ENCODE measurements at places on chromosomes 5 and 9.

DNA sequence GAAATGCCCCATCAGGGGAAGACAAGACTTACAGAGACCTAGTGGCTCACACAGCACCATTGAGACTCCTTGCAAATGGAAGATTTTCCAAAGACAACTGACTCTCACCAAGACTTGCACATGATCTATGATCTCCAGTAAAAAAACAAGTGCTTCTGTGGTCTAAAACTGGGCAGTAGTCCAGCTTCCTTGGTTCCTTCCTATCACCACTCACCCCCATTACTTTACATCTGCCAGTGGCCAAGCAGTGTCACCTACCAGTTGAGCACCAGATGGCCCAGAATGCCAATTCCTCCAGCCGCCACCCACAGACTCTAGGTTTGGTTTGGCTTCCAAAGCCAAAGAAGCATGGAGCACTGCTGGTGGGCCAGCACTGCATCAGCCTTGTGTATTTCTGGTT, 47.7 kb downstream of the SH3TC2 start:
- no peak for DNase-seq

DNA sequence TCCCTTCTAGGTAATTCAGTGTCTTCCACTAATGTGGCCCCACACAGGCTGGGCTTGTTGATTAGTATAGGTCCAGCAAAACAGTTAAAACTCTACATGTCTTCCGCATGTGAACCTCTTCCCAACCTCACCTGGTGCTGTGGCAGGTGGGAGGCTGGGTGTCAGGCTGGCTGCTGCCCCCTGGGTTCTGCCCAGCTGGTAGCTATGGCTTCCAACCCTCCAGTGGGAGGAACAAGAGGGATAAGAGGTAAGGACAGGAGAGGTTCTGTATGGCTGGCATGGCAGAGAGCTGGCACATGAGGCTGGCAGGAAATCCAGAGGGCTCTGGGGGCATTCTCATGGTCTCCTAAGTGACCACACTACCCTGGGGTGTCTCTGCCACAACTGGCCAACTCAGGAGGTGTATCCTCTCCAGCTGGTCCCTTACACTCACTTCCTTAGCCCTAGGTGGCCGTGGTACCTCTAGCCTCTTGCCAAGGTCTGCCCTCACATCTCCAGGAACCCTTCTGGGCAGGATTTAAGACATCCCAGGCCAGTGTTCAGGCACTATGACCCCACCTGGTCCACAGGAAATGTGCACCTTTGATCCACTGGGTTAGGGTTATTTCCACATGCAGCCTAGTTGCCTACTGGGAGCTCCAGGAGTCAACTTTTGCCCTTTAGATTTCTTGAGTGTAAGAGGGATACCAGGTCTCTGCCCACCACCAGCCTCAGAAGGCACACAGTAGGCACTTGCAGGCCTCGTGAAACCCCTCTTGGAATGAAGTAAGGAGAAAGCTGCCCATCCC, 41.7 kb downstream of the AHRR start:
- no peak for DNase-seq

DNA sequence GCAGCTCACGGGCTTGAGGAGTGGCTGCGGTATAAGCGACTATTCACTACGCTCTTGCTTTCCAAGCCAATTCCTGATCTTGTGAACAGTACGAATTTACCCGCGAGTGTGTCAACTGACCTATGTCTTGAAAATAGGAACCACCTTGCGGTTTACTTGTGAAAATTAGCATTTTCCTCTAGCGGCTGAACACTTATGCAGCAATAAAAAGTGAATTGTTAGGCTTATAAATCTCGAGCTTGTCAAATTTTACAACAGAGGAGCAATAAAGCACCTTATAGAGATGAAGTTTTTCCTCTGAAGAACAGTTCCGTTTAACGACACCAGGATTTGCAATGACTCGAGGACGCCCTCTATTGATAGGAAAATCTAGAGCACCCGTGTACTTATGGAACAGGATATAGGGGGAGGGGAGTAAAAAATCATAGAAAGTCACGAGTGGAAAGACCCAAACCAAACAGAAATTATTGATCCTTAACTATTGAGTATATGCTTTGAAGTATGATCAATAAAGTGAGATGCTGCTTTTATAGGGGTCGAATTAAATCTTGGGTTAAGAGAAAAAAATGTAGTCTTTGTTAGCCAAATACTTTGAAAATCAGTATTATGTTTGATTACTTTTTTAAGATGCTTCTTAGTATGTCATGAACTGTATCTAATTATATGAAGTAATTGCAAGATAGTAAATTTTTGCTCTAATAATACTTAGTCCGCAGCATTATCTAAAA, 1.9 kb upstream of the RGMB start:
- peak; percentile 96 for DNase-seq

DNA sequence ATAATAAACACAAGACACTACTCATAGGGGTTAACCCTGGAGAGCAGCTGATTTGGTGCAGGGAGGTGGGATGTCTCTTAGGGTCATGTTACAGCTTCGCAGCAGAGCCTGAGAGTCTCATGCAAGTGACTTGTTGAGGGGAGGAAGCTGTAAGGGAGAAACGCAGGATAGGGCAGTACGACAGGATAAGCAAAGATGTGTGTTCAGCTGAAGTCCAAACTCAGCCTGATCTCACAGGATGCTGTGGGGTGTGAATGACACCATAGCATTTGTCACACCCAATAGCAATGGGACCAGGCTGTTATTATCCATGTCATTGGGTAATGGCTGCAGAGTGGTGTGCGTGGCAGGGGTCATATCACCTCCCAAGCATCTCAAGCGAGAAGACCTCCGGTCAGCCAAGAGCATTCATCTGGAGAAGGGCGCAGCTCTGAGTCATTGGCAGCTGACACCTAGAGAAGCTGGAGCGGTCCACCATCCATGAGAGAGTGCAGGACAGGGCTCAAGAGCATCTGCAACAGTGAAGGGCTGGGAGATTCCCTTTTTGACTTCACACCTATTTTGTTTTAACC, 49.2 kb upstream of the RPL26L1 start:
- peak; percentile 92 for DNase-seq

GRCh38 chr5:141811287-141812155, 66.7 kb downstream of the PCDH1 start:
- peak; percentile 54 for DNase-seq

DNA sequence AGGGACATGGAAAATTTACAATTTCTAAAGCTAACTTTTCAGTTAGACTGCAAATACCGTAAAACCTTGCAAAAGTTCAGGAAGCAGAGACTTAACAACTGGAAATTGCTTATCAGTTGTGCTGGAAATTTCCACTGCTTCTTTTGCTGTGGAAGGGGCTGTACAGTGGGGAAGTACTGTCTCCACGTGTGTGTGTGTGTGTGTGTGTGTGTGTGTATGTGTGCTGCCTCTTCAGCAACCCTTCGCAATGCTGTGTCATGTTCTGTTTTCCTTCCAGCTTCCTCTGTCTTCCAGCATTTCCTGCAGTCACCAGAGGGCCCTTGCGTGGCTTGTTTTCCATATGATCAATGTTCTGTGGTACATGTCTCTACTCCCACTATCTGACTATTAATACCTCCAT, 87.5 kb upstream of the RANBP3L start:
- DNase-seq, result no peak

GRCh38 chr5:43839218-43839617, 236.2 kb downstream of the NNT start:
- DNase-seq, result no peak

- DNase-seq, result no peak
Measured at GRCh38 chr9:137313956-137314560, 12.0 kb upstream of the NRARP start.

- peak; percentile 93 for DNase-seq
Measured at GRCh38 chr9:109986521-109986991, 206.6 kb downstream of the PALM2AKAP2 start.

GRCh38 chr5:110665184-110665726, 61.2 kb downstream of the TMEM232 start:
- DNase-seq, result no peak

DNA sequence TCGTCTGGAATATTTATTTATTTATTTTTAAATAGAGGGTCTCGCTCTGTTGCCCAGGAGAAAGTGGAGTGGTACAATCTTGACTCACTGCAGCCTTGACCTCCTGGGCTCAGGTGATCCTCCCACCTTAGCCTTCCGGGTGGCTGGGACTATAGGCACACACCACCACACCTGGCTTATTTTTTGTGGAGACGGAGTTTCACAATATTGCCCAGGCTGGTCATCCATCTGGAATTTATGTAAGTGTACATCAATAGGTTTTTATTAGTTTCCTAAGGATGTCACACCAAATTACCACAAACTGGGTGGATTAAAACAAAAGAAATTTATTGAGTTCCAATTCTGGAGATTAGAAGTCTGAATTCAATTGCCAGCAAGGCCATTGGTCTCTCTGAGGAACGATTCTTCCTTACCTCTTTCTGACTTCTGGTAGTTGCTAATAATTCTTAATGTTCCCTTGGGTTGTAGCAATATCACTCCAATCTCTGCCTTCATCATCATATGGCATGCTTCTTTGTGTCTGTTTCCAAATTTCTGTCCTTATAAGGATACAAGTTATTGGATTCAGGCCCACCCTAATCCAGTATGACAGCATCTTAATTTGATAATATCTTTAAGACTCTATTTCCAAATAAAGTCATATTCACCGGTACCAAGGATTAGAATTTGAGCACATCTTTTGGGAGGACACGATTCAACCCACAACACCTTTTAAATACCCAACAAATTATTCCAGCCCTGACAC, 16.3 kb upstream of the RAD23B start:
- no peak for DNase-seq

Data from ELR (cell line).